ENCODE measurements at places on chromosomes 5 and 9.

GRCh38 chr9:21761309-21761901, 41.0 kb upstream of the MTAP start:
- DNase-seq: no peak

DNA sequence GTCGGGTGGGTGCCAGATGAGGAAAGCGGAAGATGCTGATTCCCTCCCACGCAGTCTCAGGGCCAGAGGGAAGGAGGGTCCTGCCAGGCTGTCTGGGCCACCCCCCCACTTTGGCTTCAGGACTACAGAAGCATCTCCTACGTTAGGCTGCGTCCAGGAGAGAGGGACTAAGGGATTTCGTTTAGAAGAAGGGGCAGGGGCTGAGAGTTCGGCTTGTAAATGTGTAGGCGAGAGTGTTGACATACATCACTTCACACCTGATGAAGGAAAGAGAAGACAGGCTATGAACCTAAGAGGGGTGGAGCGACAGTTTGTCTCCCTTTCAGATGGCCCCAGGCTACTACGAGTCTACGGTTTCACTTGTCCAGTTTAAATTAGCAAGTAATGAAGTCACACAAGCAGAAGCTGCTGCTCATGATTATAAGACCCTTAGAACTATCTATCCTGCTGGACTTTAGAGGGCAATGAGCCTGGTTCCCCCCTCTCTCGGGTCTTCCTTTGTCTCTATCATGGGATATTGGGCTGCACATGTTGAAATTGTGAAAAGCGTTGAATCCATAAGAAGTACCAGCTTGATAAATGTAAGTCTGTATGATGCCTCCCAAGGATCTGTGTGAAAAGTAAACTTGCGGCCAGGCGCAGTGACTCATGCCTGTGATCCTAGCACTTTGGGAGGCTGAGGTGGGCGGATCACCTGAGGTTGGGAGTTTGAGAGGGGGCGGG, 193.0 kb downstream of the AOPEP start:
- DNase-seq: no peak

DNA sequence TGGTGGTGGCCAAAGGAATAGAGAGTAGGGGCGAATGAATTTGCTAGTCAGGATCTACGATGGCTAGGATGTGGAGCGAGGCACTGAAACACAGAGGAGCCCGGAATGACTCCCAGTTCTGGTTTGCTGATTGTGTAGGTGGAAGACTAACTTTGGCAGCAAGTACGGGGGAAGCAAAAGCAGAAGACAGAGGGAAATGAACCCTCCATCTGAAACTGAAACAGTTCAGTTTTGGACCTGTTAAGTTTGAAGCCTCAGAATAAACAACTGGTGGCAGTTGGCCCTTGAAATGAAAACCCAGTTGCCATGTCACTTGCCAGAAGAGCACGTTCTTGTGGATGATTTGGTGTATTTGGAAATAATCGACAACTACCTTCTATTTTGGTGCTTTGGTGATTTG, 15.4 kb upstream of the SMIM15 start:
- DNase-seq: no peak

- no peak for DNase-seq
Observed at GRCh38 chr5:35269006-35269405, 38.7 kb upstream of the PRLR start.

- no peak for DNase-seq
Observed at GRCh38 chr5:143554918-143555477, 151.5 kb upstream of the NR3C1 start.

- DNase-seq: no peak
Observed at GRCh38 chr9:21591221-21592062, 109.3 kb upstream of the IFNE start.

- DNase-seq: no peak
Observed at GRCh38 chr5:6118691-6119090, 259.7 kb downstream of the MED10 start.

DNA sequence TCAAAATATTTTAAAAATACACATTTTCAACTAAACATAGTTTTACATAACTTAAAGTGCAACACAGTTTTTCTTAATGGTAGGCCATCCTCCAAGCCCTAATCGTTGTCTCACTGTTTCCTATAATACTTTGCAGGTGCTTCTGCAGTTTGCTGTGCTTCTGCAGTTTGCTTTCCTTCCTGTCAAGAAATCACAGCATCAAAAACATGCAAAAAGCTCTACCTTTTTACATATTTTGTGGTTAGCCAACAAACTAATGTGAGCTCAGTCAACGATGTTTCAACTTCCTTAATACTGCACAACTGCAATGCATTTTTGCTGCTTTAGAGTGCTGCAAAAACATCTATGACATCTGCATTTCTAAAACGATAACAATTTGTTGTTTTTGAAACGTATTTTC, 25.2 kb downstream of the EMB start:
- DNase-seq: no peak

DNA sequence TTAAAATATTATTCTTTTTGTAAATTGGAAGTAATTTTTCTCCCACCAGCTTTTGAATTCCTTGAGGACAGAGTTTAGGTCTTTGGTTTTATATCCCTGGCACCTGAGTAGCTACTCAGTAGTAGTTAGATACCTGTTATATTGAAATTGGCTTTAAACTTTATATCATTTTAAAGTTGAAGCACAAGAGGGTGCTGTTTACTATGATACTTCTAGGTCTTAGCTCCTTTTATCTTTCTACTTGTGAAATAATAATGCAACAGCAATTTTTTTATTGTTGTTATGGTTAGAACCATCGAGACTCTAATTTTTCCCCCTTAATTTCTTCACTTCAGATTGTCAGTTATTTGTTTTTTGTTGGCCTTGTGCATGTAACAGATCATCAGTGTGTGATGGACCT, 46.3 kb downstream of the AP3S1 start:
- DNase-seq: no peak

DNA sequence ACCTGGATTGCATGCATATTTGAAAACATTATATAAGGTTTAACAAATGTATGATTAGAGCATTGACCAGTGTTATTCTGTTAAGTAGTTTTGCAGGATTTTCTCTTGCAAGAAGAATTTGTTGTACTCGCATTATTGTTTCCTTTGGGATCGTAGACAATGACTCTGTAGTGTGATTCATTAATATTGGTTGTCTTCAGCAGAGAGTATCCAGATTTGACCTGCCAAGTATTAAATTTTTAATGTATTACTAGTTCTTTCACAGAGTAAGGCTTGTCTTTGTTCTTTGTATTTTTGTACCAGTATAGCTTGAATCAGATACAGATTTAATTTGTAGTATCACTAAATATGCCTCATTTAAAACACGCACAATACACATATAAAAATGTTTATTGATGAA, 155.0 kb downstream of the PBX3 start:
- no peak for DNase-seq

GRCh38 chr5:144484124-144484897, 313.6 kb downstream of the KCTD16 start:
- no peak for DNase-seq

DNA sequence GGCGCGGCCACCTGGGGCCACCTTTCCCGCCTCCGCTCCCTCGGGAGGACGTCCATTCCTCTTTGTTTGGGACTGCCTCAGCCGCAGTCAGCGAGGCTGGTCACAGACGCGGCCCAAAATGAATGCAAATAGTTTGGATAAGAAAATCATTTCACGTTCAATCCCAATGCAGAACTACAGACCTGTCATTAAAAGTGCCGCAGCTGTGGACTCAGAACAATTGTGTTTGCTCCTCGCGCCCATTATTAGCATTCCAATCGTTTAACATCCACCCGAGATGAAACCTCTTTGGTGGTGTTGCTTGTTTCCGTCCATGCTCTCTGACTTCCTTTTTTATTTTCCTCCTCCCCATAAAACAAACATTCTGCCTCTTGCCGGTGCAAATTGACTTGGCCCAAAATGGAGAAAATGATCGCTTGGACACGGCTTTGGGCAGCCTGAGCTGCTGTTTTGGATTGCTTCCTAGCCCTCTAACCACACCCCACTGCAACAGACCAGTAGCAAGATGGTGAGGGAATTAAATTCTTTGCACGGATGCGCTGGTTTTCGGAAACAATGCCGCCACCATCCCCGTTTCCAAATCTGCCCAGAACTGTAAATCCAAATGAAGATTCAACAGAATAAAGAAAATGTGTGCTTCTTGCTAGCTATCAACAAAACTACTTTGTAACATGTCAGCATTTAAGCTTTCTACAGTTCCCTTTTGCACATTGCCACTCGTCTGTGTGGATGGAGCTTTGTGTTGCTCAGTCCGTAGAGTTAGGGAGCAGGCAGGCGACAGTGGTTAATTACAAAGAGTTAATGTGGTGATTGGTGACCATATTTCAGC, 784 bp downstream of the NLN start:
- DNase-seq: no peak

GRCh38 chr5:135140446-135141204, 106.6 kb upstream of the PITX1 start:
- no peak for DNase-seq

DNA sequence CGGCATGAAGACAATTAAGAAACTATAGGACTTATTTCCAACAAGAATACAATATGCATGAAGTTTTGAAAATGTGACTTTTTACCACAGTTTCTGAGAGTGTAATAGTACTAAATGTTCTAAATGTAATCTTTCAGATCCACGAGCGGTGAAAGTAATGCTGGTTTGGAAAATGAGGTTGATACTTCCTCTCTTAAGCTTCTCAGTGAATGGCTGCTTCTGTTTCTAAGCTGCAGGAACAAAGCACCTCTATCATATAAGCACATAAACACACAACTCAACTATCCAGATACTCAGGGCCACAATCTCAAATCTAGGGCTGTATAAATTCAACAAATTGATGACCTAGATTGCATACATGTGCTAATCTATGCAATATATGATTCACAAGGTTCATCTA, 78.3 kb downstream of the LIFR start:
- no peak for DNase-seq

DNA sequence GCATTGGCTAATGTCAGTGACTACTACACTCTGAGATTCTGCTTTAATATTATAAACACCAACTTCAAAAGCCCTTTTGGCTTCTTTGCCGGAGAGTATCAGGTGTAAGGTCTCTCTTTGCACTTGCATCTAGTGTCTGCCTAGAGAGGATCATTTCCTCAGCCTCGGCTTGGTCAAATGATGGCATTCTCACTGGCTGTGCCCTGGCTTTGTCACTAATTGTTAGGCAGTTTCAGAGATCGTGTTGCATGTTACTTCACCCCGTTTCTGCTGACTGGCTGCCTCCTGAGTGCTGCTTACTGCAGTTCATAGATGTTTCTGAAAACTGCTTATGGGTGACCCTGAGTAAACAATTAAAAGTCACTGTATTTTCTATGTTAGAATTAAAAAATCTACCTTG, 48.8 kb downstream of the SLC1A3 start:
- no peak for DNase-seq

GRCh38 chr5:136594416-136594815, 229.1 kb upstream of the TRPC7 start:
- DNase-seq: no peak

GRCh38 chr5:136208916-136209315, 16.0 kb upstream of the SMIM32 start:
- DNase-seq: no peak

GRCh38 chr9:124873664-124874063, 11.7 kb downstream of the ARPC5L start:
- DNase-seq: no peak

All from activated CD4-positive, CD25-positive, alpha-beta regulatory T cell (primary cell).